ENCODE measurements at places on chromosomes 2 and 18.

DNA sequence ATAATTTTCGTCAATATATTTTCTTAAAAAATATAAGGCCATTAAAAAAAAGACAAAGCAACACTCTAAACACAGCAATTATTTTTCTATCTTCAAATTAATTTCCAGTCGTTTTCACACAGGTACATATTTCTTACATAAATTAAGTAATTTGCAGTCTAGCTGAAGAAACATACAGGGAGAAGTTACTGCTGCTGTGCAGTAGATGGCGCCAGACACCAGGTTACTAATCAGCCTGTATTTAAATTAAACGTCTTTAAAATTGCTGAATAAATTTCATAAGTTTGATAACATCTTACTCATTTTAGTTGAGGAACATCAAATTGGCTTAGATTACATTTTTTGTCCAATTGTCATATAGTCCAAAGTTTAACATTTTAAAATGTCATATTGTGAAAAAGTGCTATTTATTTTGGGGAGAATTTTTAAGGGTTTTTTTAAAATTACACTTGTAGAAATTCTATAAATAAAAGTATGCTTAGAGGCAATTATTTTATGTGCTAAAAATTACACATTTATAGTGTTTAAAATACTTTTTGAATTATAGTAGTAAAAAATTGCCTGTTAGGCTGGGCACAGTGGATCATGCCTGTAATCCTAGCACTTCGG, 88.4 kb downstream of the PMAIP1 start:
- DNase-seq = peak; percentile 51

DNA sequence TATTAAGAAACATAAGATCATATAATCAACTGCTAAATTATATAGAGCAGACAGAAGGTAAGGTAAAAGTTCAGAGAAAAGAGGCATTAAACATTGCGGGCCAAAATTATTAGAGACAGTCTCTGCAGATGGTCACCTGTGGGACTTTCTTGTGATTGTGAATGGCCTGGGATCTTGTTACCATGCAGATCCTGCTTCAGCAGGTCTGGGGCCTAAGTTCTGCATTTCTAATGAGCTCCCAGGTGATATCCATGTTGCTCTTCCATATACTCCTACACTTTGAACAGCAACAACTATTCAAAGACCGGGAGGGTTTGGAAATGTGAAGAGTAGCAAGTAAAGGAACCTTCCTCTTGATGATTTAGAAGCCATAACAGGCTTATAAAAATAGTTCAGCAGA, 8.5 kb upstream of the ETAA1 start:
- no peak for DNase-seq

DNA sequence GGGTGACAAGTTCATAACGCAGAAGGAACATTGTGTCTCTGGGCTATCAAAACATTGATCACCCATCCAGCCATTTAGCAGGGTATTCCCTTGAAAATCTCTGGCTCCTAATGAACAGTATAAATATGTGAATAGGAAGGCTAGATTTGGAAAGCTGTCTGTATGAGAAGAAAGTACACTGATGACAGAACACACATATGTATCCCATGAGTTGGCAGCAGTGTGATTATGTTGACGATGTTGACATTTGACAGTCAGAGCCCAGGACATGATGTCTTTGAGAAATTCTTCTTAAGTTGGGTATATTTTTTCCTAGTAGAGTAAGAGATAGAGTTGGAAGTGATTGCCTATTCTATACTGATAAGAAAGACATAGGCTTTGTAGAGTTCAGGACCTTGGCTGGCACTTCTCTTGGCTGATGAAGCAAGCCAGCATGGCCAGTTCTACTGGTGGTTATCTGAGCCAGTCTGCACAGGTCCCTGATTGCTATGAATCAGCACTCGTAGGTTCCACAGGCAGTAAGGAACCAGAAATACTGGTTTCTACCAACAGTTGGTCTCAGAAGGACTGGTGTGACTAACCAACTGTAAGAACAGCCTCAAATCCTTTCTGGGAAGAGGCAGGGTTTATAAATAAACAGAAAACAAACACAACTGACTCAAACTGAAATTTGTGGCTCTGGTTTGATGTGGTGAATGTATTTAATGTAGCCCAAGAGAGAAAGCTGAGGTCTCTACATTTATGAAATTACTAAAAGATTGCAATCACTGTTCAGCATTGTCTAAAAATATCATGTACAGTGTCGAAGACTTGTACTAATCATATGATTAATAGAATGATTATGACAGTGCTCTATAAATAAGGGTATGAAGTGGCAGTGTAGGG, 43.9 kb upstream of the RAPH1 start:
- DNase-seq = peak; percentile 48

GRCh38 chr2:126750506-126750905, 94.5 kb downstream of the GYPC start:
- DNase-seq = no peak

GRCh38 chr18:46266473-46266872, 162.3 kb downstream of the HAUS1 start:
- no peak for DNase-seq

GRCh38 chr2:80365762-80366161, 61.2 kb upstream of the LRRTM1 start:
- DNase-seq = no peak

- no peak for DNase-seq
Measured at GRCh38 chr2:165681841-165682240, 112.2 kb downstream of the GALNT3 start.

All from activated naive CD4-positive, alpha-beta T cell treated with Interleukin-2 at 50 U/mL for 16 hours (primary cell).